ENCODE measurements at places on chromosomes 5 and 9.

DNA sequence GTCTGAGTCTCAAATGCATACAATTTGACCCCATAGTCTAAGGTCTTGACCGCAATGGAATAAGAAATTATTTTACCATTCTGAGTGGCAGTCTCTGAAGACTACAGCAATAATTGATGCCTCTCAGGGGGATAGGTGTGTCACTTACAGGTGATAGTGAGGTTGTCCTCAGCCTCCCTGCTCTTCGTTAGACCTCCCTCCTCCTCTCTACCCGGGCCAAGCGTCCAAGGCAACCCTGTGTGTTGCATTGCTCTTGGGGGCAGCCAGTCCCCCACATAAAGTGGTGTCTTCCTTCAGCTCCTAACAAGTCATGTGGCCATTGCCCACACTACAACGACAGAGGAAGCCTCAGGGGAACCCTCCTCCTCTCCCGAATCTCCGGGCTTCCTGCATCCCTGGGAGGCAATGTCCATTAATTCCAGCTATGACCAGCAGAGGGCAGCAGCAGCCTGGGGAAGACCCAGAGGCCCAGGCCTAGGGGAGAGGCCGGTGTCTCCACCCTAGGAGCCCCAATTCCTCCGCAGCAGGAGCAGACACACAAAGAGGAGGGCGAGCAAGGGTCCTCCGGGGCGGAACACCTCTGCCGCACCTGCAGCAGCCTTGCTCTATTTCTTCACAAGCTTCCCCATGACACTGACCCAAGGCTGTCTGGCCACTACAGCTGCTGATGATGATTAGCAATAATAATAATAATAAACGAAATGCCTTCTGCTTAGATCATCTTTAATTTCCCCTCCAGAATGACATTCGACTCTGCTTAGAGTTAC is 134.8 kb downstream of the KCNIP1 start:
- peak; percentile 51 for DNase-seq

GRCh38 chr5:37807015-37807414 is 32.8 kb downstream of the GDNF start:
- no peak for DNase-seq

DNA sequence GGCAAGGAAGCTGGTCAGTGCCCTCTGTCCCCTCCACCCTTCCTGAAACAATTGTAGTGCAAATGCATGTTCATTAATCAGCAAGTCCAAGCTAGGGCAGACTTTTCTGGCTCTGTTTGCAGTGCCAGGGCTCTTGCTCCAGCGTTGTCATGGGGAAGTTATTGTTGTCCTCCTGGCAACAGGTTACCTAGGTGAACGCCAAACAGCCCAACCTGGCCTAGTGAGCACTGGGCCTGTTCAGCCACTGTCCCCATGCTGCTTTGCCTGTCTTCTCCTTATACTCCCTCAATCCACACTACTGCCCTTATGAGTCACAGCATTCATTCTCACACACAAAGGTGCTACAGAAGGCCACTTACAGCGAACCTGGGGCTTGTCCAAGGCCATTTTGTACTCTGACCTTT is 34.5 kb upstream of the GLIS3 start:
- DNase-seq = no peak

DNA sequence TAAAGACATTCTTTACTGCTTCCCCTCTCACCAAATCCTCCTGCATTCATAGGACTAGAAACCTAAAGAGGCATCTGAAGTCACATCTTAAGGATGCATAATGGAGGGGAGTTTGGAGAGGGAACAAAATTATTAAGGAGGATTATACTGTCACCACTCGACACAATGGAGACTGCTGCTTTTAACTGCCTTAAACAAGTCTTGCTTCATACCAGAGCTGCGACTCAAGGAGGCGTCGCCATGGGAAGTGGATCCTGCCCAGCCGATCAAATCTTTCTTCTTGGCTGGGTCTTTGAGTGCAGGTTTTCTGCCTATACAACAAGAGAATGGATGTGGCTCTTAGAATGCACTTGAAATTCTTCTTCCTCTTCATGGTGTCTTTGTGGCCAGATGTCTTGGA is 66.7 kb upstream of the FOXE1 start:
- no peak for DNase-seq

DNA sequence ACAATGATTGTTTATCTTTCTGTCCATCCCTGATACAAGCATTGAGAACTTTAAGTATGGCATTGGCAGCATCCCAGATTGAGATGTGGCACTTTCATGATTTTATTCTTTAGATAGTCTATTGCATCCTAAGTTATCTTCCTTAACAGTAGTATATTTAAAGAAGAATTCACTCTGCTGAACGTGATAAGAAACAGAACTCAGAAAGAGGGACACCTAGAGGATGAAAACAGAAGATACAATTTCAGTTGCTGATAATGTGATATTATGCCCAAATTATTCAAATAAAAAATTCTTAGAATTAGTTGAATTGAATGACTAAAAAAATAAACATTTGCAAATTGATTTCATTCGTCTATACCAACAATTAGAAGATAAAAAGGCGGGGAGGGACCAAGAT is 218.1 kb upstream of the DMRTA1 start:
- no peak for DNase-seq

GRCh38 chr5:75021219-75021618 is 31.1 kb downstream of the GCNT4 start:
- DNase-seq = no peak

DNA sequence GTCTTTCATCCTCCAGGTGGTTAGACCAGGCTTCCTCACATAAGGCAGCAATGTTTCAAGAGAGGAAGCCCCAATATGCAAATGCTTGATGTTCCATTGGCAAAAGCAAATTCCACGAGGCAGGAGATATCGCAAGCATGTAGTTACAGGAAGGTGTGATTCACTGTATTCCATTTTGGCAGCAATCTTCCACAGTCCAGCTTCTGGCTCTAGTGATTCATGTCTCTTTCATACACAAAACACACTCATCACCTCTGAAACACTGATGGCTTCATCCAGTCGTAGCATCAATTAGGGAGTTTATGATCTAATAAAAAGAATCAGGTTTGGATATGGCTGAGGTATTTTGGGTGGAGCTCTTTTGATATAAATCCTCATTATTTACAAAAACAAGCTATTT is 552.2 kb upstream of the RIOK2 start:
- DNase-seq = no peak

DNA sequence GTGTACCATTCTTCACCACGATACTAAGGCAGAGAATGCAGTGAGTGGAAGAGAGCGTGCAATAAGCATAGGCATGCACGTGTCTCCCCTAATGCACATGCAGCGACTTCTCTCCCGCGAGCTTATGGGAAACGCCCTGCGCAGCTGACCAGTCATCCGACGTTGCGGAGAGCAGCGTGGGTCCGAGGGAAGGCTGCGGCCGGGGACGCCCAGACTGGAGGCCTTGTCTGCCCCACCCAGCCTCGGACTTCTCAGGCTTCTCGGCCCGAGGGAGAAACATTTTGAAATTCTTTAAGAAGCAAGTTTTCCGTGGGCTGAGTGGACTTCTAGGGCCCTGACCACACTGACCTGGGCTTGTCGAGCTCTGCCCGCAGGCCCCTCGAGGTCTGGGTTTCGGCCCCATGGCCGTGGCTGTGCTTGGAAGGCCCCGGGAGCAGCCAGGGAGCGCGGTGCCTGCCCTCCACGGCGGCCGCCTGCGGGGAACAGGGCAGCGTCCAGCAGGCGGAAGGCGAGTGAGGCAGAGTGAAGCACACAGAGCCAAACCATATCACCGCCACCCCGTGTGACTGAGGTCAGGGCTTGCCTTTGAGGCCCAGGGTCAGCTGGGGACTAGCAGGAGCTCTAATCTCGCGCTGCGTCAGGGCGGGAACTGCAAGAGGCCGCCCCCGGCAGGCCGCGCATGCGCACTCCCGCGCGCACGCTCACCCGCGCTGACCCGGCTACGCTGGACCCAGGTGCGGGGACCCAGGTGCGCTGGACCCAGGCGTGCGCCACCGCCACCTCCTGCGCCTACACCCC is 60.0 kb upstream of the IRX1 start:
- no peak for DNase-seq

GRCh38 chr5:10688651-10689171 is 72.3 kb downstream of the DAP start:
- DNase-seq = no peak

- DNase-seq = no peak
These were observed 39.4 kb upstream of the RNF180 start for GRCh38 chr5:64126202-64126741.

DNA sequence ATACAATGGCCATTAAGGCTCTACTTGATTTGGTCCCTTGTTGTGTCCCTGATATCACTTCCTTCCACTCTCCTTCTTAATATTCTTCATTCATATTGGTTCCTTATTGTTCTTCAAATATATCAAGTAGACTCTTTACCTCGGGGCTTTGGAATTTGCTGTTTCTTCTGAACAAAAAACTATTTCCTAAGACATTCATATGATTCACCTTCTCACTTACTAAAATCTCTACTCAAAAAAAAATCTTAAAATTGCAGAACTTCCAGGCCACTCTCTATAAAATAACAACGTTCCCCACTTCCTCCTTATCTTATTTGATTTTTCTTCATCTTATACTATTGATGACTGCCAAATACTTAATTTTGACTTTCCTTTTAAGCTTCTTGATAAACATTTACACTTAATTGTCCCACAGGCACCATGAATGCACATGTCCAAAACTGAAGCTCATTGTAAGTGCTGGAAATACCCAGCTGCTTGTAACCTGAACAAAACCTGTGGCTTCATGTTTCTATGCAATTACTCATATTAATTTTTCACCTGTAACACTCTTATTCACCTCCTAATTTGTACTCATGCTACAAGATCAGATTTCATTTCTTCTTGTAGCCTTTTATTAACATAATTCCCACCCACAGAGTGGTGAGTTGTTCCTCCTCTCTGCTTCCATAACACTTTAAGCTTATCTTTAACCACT is 58.4 kb upstream of the NUDT12 start:
- no peak for DNase-seq

DNA sequence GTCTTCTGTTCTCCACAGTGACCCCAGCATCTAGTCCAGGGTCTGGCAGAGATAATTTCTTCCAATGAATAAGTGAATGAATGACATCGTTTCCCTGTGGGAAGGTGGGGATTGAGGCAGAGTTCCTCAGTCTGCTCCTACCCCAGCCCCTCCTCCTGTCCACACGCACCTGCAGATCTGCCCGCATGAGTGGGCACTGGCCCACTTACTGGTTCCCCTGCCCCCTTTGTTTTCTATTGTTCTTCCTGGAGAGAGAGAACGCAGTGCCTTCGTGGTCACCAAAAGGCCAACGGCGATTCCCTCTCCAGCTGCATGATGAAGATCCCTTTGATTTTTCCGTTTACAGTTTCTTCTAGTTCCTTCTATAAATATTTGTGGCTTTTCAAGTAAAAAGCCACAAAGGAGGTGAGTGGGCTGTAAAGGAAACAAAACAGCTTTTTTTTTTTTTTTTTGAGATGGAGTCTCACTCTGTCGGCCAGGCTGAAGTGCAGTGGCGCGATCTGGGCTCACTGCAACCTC is 5.8 kb upstream of the FPGS start:
- DNase-seq = no peak

DNA sequence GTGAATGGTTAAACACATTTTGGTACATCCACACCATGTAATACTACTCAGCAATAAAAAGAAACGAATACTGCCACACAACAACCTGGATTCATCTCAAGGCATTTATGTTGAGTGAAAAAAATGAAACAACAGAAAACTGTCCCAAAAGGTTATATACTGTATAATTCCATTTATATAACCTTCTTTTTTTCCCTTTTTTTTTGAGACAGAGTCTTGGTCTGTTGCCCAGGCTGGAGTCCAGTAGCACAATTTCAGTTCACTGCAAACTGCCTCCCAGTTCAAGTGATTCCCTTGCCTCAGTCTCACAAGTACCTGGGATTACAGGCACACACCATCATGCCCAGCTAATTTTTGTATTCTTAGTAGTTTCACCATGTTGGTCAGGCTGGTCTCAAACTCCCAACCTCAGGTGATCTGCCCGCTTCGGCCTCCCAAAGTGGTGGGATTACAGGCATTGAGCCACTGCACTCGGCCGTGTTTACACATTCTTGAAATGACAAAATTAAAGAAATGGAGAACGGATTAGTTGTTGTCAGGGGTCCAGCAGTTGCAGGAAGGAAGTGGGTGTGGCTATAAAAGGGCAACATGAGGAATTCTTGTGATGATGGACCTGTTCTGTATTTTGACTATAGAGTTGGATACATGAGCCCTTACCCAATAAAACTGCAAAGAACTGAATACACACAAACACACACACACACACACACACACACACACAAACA is 17.4 kb downstream of the PPP6C start:
- DNase-seq = no peak

GRCh38 chr5:175261037-175261436 is 182.9 kb downstream of the DRD1 start:
- no peak for DNase-seq

DNA sequence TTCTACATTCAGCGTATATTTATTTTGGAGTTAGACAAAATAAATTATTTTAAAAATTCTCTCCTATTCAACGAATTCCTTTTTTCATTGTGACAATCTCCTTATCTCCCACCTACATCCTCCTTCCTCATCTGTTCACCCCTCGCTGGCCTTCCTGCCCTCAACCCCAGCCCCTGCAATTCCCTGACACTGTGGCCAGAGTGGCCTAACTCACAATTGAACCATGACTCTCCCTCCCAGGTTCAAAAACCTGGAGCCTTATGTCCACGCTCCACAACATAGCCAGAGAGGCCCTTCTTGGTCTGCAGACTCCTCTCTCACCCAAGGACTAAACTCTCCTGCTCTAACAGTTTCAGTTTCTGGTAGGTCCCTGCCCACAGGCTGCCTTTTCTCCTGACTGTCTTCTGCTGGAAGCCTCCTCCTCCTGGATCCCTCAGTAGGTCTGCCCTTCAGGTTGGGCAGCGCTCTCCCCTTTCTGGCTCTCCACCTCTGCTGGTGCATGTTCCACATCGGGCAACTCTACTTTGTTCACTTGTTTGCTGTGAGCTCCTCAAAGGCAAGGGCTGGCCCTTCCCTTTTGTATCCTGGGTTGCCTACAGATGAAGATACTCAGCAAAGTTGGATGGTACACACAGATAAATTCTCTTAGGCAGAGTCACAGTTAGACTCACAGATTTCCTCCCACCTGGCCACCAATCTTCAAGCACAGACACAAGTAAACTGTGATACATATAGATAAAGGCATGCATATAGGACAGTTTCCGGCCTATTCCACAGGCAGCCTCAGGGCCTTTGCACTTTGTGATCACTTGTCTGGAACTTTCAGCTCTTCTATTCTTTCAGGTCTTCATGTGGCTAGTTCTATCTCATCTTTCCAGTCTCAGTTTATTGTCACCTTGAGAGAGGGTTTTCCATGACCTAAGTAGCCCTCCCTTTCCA is 19.8 kb upstream of the MYORG start:
- no peak for DNase-seq

- DNase-seq = no peak
These were observed 21.8 kb downstream of the IRX4 start for GRCh38 chr5:1860949-1861348.

- DNase-seq = no peak
These were observed 22.5 kb downstream of the ZNF618 start for GRCh38 chr9:113898596-113898995.

All from stimulated activated CD8-positive, alpha-beta memory T cell treated with anti-CD3 and anti-CD28 coated beads, Interleukin-4, amount 100 ng/mL, for 24 hours (primary cell).